Activated naive CD4-positive, alpha-beta T cell treated with anti-CD3 and anti-CD28 coated beads for 36 hours (primary cell): ENCODE measurements at places on chromosomes 2 and 18. TPM values are rescaled to one million over a fixed set of nuclear protein-coding genes. Genes with fewer than 3 reads are reported as not detected.

GRCh38 chr2:229591611-229592010 lies 122.7 kb downstream of the DNER start:
- H3K27me3 ChIP-seq = peaks cover 14% of the 10 kb centered on the region
- H3K27ac ChIP-seq = no peak overlapping the region
- H3K36me3 ChIP-seq = no peaks in the 10 kb centered on the region
- no peak for DNase-seq

GRCh38 chr2:215403441-215404347 lies 32.2 kb downstream of the FN1 start:
- H3K27ac ChIP-seq = no peak overlapping the region
- no peaks in the 10 kb centered on the region for H3K36me3 ChIP-seq
- no peaks in the 10 kb centered on the region for H3K4me1 ChIP-seq
- DNase-seq = no peak
- peaks cover 4% of the 10 kb centered on the region for H3K27me3 ChIP-seq

GRCh38 chr2:47043142-47043890 lies 111.8 kb downstream of the STPG4 start:
- peaks cover 15% of the 10 kb centered on the region for H3K36me3 ChIP-seq
- DNase-seq = no peak
- no peaks in the 10 kb centered on the region for H3K27me3 ChIP-seq
- peaks cover 8% of the 10 kb centered on the region for H3K4me1 ChIP-seq

- DNase-seq = no peak
- no peaks in the 10 kb centered on the region for H3K27me3 ChIP-seq
- no peak overlapping the region for H3K27ac ChIP-seq
- H3K36me3 ChIP-seq = peaks cover 6% of the 10 kb centered on the region
- no peaks in the 10 kb centered on the region for H3K4me1 ChIP-seq
These were observed 48.6 kb downstream of the GYPC start for GRCh38 chr2:126704434-126705160.

- H3K36me3 ChIP-seq = peaks cover 21% of the 10 kb centered on the region
- no peak overlapping the region for H3K4me3 ChIP-seq
- H3K4me1 ChIP-seq = peaks cover 15% of the 10 kb centered on the region
- H3K27ac ChIP-seq = no peak overlapping the region
These were observed 6.9 kb upstream of the CTDP1 start for GRCh38 chr18:79672490-79673276.

DNA sequence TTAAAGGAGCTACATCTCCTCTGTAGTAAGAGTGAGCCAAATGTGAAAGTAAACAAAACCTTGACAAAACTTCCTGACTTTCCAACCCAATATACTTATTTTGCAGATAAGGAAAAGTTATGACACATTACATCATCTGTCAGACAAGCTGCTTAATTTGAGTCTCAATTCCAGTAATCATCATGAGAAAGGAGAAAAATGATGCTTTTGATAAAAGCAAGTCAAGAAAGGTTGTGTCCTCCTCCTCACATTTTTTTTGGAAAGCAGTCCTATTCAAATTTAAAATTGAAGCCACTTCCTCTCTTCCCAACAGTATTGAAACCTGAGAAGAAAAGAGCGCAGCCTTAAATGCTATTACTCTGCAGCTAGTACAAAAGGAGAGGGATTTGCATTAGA lies 519.6 kb downstream of the LRP1B start:
- H3K4me1 ChIP-seq = no peaks in the 10 kb centered on the region
- H3K36me3 ChIP-seq = no peaks in the 10 kb centered on the region
- H3K27me3 ChIP-seq = no peaks in the 10 kb centered on the region
- H3K27ac ChIP-seq = no peak overlapping the region
- no peak for DNase-seq

DNA sequence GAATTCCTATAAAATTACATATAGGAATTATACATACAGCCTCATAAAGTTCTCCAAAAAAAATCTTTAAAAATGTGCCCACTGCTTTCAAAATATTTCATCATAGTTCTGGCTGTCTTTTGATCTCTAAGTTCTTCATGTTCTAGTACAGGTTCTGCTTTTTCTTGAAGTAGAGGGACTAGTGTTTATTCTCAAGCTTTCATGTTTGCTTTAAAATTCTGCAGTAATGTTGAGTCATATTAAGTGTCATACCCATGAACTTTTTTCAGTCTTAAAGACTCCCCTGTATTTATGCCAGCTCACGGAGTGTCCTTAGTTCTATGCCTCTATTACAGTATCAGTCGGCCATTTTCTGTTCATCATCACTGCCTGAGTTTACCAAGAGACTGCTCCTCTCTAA lies 54.8 kb upstream of the CCDC141 start:
- H3K4me3 ChIP-seq = no peak overlapping the region
- H3K4me1 ChIP-seq = peaks cover 30% of the 10 kb centered on the region
- H3K27ac ChIP-seq = no peak overlapping the region
- no peak for DNase-seq

GRCh38 chr2:108428286-108429009 lies 20.6 kb upstream of the GCC2 start:
- no peaks in the 10 kb centered on the region for H3K4me1 ChIP-seq
- no peaks in the 10 kb centered on the region for H3K36me3 ChIP-seq
- DNase-seq = no peak
- H3K4me3 ChIP-seq = no peak overlapping the region
- no peak overlapping the region for H3K27ac ChIP-seq

- H3K36me3 ChIP-seq = no peaks in the 10 kb centered on the region
- H3K27me3 ChIP-seq = peaks cover 6% of the 10 kb centered on the region
- no peak overlapping the region for H3K4me3 ChIP-seq
- no peaks in the 10 kb centered on the region for H3K4me1 ChIP-seq
- H3K27ac ChIP-seq = no peak overlapping the region
These were observed 122.8 kb upstream of the AGAP1 start for GRCh38 chr2:235371018-235371417.

- no peak overlapping the region for H3K4me3 ChIP-seq
- H3K4me1 ChIP-seq = peaks cover 5% of the 10 kb centered on the region
- no peak overlapping the region for H3K27ac ChIP-seq
These were observed 3.1 kb upstream of the SPP2 start for GRCh38 chr2:234047361-234047760.

GRCh38 chr18:48766026-48766425 lies 184.7 kb downstream of the SMAD7 start:
- H3K36me3 ChIP-seq = no peaks in the 10 kb centered on the region
- H3K27me3 ChIP-seq = no peaks in the 10 kb centered on the region
- H3K4me1 ChIP-seq = no peaks in the 10 kb centered on the region

- H3K36me3 ChIP-seq = no peaks in the 10 kb centered on the region
- H3K27me3 ChIP-seq = no peaks in the 10 kb centered on the region
- no peaks in the 10 kb centered on the region for H3K4me1 ChIP-seq
These were observed 1271.7 kb upstream of the SLC39A10 start for GRCh38 chr2:194385376-194385775.

GRCh38 chr2:133760376-133760775 lies 192.1 kb upstream of the NCKAP5 start:
- DNase-seq = no peak
- H3K4me1 ChIP-seq = no peaks in the 10 kb centered on the region

DNA sequence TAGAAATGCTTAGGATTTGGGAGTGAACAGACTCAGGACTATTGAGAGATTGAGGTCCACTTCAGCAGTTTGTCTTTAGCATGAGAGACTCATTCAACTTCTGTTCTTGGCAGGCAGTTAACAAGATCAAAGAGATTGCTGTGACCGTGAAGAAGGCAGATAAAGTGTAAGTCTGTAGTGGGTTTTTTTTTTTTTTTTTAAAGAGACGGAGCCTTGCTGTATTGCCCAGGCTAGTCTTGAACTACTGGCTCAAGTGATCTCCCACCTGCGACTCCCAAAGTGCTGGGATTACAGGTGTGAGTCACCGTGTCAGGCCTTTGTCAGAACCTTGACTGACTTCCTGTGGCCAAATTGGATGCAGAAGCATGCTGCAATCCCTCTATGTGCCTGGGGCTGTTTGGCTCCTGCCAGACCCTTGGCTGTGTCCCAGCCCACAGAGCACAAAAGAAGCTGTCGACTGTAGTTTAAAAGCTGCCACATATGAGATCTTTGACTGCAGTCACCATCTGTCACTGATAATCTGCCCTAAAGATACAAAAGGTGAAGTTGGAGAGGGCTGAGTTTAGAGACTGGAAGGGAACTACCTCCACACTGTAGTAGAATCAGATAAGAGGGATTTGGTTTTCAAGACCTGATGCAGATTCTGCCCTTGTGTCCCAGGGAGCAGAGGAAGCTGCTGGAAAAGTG lies 9.9 kb downstream of the CCT7 start:
- DNase-seq = no peak
- H3K27ac ChIP-seq = peak overlapping the region; percentile 71
- H3K4me1 ChIP-seq = peaks cover 31% of the 10 kb centered on the region
- H3K4me3 ChIP-seq = no peak overlapping the region

- no peak overlapping the region for H3K27ac ChIP-seq
- H3K27me3 ChIP-seq = no peaks in the 10 kb centered on the region
- H3K4me3 ChIP-seq = no peak overlapping the region
- DNase-seq = no peak
These were observed 47.3 kb upstream of the SERPINE2 start for GRCh38 chr2:224086226-224086914.

DNA sequence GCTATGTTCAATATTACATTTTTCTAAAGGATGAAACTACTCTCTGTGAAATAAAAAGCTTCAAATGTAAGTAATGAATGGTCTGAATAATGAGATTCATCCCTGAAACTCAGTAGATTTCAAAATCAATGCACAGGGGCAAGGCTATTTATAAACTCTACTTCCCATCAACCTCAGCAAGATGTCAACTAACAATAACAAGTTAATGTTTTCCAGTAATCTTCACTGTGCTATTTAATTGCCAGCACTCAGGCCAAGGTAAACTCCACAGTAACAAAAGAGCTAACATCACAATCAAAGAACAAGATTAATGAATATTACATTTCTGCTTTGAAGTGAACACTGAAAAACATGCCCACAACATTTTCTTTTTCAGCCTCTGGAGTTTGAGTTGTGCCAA lies 144.3 kb upstream of the ZFP36L2 start:
- H3K27me3 ChIP-seq = no peaks in the 10 kb centered on the region
- peaks cover 2% of the 10 kb centered on the region for H3K36me3 ChIP-seq
- peaks cover 2% of the 10 kb centered on the region for H3K4me1 ChIP-seq
- DNase-seq = no peak

DNA sequence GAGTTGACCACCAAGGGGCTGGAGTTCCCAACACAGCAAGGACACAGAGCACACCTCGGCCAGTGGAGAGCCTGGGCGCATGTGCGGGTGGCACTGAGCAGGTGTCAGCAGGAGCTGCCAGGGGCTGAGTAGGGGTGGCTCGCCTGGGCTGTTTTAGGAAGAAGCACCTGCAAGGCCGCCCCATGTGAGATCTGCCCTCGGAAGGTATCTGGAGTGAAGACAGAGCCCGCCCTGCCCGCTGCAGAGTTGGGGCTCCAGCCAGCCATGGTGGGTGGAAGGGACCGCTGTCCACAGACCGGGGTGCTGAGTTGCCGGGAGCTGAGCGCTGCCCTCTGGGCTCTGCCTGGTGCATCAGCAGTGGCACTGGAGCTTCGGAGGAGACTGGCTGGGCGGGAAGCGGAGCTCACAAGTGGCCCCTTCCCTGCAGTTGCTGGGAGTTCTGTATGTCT lies 35.2 kb downstream of the MTERF4 start:
- H3K36me3 ChIP-seq = no peaks in the 10 kb centered on the region
- H3K4me3 ChIP-seq = no peak overlapping the region

DNA sequence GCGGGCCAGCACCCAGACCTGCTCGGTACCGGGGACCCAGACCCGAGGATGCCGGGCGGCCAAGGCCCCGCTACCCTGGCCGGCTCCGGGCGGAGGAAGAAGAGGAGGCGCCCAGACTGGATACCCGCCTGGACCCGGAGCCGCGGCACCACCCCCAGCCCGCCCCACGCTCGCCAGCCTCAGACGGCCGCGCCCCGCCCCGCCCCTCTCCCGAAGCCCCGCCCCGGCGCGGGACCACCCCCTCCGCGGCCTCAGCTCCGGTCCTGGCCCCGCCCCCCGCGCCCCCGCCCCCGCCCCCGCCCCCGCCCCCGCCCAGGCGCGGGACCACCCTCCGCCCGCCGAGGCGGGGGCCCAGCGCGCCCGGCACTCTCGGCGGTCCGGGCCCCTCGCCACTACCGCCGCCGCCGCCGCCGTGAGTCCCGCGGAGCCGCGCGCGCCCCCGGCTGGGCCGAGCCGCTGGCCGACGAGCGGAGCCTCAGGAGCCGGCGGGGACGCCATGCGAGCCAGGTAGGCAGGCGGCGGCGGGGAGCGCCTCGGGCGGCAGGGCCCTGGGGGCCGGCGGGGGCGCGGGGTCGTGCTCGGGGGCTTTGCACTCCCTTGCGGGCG lies at the start of gene SH3BP4:
Gene SH3BP4 (plus strand): TSS at position 354 of the 606 bp plus-strand sequence. CDS start 82,986 bp downstream, outside the sequence.
- peak; percentile 42 for DNase-seq
- peaks cover 7% of the 10 kb centered on the region for H3K4me1 ChIP-seq
- H3K27me3 ChIP-seq = peaks cover 63% of the 10 kb centered on the region
- H3K36me3 ChIP-seq = no peaks in the 10 kb centered on the region

GRCh38 chr2:185895828-185896693 lies 157.5 kb downstream of the FSIP2 start:
- no peaks in the 10 kb centered on the region for H3K36me3 ChIP-seq
- H3K4me1 ChIP-seq = no peaks in the 10 kb centered on the region
- no peak overlapping the region for H3K4me3 ChIP-seq
- no peak for DNase-seq

- no peak for DNase-seq
- no peaks in the 10 kb centered on the region for H3K4me1 ChIP-seq
- H3K36me3 ChIP-seq = no peaks in the 10 kb centered on the region
- no peaks in the 10 kb centered on the region for H3K27me3 ChIP-seq
- no peak overlapping the region for H3K27ac ChIP-seq
These were observed 541.7 kb upstream of the MEX3C start for GRCh38 chr18:51739044-51739666.

DNA sequence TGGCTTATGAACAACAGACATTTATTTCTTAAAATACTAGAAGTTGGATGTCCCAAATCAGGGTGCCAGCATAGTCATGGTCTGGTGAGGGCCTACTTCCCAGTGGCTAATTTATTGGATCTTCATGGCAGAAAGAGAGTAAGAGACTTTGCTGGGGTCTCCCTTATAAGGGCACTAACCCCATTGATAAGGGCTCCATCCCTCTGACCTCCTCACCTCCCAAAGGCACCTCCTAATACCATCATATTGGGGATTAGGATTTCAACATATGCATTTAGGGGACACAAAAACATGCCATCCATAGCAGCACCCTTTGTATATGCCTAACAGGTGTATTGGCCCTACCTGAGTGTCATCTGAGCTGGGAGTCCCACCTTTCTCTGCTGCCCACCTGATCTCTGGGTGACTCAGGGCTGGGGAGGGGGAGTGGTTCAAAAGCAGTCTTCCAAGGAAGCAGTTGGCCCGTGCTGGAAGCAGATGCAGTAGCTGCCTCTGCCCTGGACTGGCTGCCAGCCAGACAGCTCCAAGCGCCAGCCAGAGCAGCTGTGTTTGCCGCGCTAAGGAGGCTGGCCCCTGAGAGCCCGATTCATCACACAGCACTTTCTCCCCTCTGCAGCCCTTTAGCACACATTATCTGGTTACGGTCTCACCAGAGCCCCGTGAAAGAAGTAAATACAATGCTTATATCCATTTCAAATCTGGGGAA lies 84.6 kb downstream of the SMAD7 start:
- no peaks in the 10 kb centered on the region for H3K27me3 ChIP-seq
- no peak overlapping the region for H3K4me3 ChIP-seq
- peaks cover 19% of the 10 kb centered on the region for H3K4me1 ChIP-seq
- no peak overlapping the region for H3K27ac ChIP-seq
- H3K36me3 ChIP-seq = no peaks in the 10 kb centered on the region

- no peaks in the 10 kb centered on the region for H3K36me3 ChIP-seq
- no peak overlapping the region for H3K4me3 ChIP-seq
- H3K27ac ChIP-seq = no peak overlapping the region
- no peak for DNase-seq
- peaks cover 3% of the 10 kb centered on the region for H3K27me3 ChIP-seq
These were observed 88.7 kb upstream of the ATP8B1 start for GRCh38 chr18:57891707-57892391.

The UGT1A6 gene
- total RNA-seq = not detected

The ABCG5 gene
- total RNA-seq = not detected

The POU3F3 gene
- not detected for total RNA-seq

The BOK gene
- not detected for total RNA-seq

The CHRND gene
- total RNA-seq = not detected

The ATOH8 gene
- not detected for total RNA-seq
